Activated T-cell treated with anti-CD3 and anti-CD28 coated beads, Interleukin-2, amount 50 U/mL, for 1 hour (primary cell): ENCODE measurements at places on chromosomes 5 and 9.

- no peak for DNase-seq
Measured at GRCh38 chr9:92276331-92277032, 17.0 kb downstream of the IARS1 start.

- no peak for DNase-seq
Measured at GRCh38 chr9:21558615-21559401, 76.7 kb upstream of the IFNE start.

DNA sequence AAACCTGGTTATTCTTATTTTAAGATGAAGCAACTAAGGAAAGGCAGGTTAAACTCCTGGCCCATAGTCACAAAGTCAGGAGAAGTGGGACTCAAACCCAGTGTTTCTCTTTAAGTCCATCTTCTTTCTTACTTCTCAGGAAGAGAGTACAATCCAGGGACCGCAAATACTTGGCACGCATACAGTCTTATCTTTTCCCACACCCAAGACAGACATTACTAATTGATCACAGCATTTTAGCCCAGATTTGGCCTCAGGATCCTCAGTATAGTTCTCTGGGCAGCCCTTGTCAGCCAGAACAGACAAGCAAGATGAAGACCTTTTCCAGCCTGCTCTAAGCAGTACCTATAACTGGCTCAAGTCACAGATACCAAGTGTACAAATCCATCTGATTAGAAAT is 125.5 kb upstream of the RAI14 start:
- no peak for DNase-seq

- DNase-seq: no peak
Measured at GRCh38 chr9:74697535-74697934, 190.2 kb downstream of the TRPM6 start.

DNA sequence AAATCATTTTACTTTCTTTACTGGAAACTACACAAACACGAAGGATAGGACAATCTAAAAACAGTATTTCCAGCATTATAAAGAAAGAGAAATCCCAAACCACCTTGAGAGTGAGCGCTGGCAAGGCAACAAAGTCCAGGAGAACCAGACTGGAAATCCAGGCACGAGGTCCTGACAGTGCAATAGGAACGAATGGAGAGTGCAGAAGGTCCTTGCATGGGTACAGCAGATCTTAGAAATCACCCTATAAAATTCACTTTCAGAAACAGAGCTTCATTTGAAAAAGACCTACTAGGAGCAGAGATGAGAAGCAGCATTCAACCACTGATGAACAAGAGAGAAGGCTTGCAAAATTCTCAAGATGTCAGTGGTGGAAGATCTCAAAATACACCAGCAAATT is 133.7 kb upstream of the ST8SIA4 start:
- DNase-seq: no peak

GRCh38 chr5:102720969-102721368 is 34.1 kb upstream of the PAM start:
- DNase-seq: no peak

DNA sequence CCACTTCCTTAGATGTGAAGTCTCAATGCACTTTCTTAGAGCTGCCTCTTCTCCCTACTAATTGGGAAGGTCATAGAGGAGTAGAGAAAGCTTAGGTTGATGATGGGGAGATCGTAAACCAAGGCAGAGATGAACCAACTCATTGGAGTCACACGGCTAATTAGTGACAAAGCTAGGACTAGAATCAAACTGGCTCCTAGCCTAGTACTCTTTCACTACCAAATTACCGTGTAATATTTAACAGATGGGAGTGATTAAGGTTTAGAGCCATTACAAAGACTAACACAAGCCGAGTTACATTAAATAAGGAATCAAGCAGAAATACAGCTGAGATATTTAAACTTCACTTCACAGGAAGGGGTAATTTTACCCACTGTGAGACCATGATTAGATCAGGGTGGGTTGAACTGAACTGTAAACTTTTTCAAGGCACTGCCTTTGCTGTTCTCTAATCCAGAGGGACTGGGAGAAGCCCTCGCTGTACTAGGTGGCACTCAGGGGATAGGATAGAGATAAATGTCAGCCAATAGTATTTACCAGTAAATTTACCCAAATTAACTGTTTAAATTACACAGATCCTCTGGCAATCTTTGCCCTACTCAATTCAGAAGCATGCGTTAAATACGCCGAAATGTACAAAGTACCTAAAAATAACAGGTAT is 166.4 kb upstream of the PIK3R1 start:
- no peak for DNase-seq

DNA sequence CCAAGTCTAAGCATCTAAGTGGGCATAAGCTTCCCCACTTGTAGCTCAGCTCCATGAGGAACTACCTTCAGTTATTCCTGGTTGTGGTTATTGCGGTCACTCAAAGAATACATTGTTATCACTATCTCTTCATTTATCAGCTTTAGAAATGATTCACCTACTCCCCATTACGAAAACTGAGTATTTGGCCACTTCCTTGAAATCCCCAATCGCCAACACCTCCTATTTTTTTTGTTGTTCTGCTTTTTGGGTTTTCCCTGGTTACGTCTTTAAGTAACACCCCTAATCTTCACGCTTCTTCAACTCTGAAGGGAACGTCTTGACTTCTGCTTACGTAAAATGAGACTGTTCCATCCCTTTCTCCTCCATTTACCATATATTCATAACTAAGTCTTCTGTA is 20.7 kb downstream of the MAPK9 start:
- no peak for DNase-seq
